Prostate gland (tissue), 2 donors: ENCODE measurements at places on chromosomes 5 and 9. TPM values are rescaled to one million over a fixed set of nuclear protein-coding genes. Genes with fewer than 3 reads are reported as not detected.

DNA sequence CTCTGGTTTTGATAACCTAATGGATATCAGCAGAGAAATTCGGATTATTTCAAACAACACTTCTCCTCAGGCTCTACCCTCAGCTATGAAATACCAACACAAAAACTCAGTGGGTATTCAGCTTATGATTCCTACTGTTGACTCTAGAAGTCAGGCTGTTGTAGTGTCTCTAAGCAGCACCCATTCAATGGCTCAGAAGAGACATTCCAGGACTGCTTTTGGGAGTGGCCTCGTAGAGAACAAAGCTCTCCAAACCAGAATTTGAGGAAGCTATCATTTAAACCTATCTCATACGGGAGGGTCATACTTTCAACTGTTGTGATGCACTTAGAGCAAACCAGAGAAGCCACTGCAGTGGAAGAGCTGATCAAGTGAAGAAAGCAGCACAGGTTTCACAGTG, 34.1 kb downstream of the ETF1 start:
- H3K4me1 ChIP-seq = peaks cover 13% of the 10 kb centered on the region
- H3K36me3 ChIP-seq = no peaks in the 10 kb centered on the region
- no peak for DNase-seq
- H3K27me3 ChIP-seq = no peaks in the 10 kb centered on the region

DNA sequence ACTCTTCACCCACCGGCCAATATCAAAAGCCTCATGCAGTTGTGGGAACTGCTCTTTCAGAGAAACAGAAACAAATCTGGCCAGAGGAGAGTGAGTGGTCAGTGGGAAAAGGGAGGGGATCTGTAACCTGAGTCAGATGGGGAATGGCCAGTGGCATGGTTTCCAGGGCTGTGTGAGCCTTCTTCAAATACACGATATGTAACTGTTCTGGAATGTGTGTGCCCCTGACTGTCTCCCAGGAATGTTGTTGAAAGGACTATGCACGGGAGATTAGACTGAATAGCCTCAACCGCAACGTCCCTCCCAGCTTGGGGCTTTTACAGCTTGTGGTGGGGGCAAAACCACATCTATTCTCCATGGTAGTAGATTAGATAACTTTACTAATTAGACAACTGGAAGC, 60.8 kb downstream of the SH3TC2 start:
- no peak for DNase-seq
- H3K4me3 ChIP-seq = no peak overlapping the region
- no peak overlapping the region for H3K27ac ChIP-seq
- H3K4me1 ChIP-seq = no peaks in the 10 kb centered on the region
- H3K27me3 ChIP-seq = no peaks in the 10 kb centered on the region

GRCh38 chr9:115204904-115205453, 87.0 kb upstream of the TNC start:
- no peak for DNase-seq
- H3K27ac ChIP-seq = no peak overlapping the region
- H3K36me3 ChIP-seq = no peaks in the 10 kb centered on the region
- H3K27me3 ChIP-seq = no peaks in the 10 kb centered on the region

DNA sequence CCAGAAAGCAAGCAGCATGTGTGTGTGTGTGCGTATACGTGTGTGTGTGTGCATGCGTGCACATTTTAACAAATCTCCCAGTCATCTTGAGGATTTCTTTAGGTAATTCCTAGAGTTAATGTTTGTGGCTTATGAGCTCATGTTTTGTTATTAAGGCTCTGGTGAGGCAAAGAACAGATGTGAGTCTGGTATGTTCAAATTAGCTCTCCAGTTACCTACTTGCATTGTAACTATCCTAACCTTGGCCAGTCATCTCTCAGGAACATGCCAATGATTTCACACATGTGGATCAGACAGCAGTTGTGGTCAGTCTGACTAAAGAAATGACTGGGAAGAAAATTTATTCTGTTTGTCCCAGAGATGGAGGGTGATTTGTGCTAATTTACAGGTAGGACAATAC, 163.1 kb downstream of the IZUMO3 start:
- H3K27ac ChIP-seq = peak overlapping the region; percentile 61
- H3K4me1 ChIP-seq = no peaks in the 10 kb centered on the region
- no peak overlapping the region for H3K4me3 ChIP-seq
- H3K36me3 ChIP-seq = no peaks in the 10 kb centered on the region

- H3K4me1 ChIP-seq = no peaks in the 10 kb centered on the region
- no peak overlapping the region for H3K4me3 ChIP-seq
- no peaks in the 10 kb centered on the region for H3K27me3 ChIP-seq
Observed at GRCh38 chr5:103112910-103113309, 7.0 kb downstream of the GIN1 start.

DNA sequence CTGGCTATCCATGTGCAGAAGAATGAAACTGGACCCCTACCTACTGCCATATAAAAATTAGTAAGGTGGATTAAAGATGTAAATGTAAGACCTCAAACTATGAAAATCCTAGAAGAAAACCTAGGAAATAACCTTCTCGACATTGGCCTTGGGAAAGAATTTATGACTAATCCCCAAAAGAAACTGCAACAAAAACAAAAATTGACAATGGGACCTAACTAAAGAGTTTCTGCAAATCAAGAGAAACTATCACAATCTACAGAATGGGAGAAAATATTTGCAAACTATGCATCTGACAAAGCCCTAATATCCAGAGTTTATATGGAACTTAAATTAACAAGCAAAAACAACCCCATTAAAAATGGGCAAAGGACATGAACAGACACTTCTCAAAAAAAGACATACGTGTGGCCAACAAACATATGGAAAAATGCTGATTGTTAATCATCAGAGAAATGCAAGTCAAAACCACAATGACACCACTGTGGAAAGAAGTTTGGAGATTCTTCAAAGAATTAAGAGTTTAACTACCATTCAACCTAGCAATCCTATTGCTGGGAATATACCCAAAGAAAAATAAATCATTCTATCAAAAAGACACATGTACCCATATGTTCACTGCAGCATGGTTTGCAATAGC, 98.5 kb downstream of the NR3C1 start:
- H3K4me3 ChIP-seq = no peak overlapping the region
- H3K27me3 ChIP-seq = no peaks in the 10 kb centered on the region
- no peak overlapping the region for H3K27ac ChIP-seq
- no peaks in the 10 kb centered on the region for H3K36me3 ChIP-seq

DNA sequence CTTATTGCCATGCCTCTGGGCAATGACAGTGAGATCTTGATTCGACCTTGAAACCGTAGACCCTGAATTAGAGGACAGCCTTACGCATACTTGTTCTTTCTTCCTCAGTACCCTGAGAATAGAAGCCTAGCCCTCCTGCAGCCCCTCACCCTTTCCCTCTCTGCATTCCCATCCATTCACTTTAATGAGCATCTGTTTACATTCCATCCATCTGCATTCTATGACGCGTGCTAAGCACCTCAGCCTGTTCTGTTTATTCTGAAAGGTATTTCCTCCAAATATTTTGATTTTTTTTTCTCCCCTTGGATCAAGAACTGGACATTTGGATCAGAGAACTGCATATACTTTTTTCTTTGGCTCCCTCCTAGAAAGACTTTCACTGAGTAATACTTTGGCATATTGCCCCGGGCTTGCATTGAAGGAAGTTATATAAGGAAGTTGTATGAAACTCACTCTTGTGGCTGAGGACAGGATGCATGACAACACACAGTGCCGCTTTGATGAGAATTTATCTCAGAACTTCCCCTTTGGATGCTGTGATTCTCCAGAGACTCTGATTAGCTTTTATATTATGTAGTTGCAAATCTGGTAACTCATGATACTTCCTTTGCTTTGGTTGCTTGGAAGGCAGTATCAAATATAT, 15.7 kb downstream of the TMEM8B start:
- H3K36me3 ChIP-seq = no peaks in the 10 kb centered on the region
- H3K4me1 ChIP-seq = no peaks in the 10 kb centered on the region
- DNase-seq = peak; percentile 83
- H3K27ac ChIP-seq = peak overlapping the region; percentile 38

DNA sequence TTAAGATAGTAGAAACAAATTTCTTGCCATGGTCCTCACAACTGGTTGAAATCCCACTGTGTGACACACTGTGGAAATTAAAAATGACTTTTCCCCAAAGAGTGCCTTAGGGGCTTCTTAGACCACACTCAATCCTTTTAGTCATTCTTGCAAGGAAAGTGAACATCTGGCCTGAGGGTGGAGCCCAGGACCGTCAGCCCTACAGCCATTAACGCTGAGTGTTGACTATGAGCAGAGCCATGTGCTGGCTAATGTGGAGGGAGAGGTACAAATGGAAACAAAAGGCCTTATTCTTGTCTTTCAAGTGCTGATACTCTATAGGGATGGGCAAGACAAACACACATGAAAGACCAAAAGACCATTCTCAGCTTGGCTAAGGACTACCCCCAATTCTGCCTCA, 456.5 kb downstream of the ZSWIM6 start:
- H3K4me1 ChIP-seq = no peaks in the 10 kb centered on the region
- H3K36me3 ChIP-seq = no peaks in the 10 kb centered on the region
- H3K27ac ChIP-seq = no peak overlapping the region
- no peak for DNase-seq

- peak overlapping the region; percentile 92 for H3K27ac ChIP-seq
- peaks cover 10% of the 10 kb centered on the region for H3K4me1 ChIP-seq
- H3K27me3 ChIP-seq = no peaks in the 10 kb centered on the region
- DNase-seq = peak; percentile 72
- H3K4me3 ChIP-seq = peak overlapping the region; percentile 29
Observed at GRCh38 chr9:91193658-91194391, 167.9 kb downstream of the AUH start.

DNA sequence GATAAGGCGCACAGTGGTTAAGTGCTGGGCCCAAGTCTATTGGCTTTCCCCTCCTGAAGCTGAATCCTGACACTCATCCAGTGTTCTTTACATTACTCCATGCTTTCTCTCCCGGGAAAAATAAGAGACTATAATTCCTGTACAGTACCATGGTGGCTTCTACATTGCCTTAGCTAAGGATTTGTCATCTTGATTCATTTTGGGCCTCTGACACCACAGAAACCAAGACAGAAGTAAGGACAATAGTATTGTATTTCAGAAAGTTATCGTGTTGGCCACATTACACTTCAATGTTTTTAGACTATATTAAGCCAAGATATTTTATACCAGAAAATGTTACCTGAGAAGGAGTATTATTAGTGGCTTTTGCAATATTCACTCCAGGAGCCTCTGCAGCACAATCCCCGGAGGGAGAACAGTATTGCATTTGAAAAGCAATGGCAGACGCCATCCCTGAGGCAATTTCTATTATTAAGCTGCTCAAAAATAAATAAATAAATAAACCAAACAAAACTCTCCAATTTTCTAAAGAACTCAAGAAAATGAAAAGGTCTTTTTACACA, 267.9 kb downstream of the ENC1 start:
- H3K36me3 ChIP-seq = no peaks in the 10 kb centered on the region
- H3K4me1 ChIP-seq = no peaks in the 10 kb centered on the region
- DNase-seq = no peak
- no peak overlapping the region for H3K27ac ChIP-seq
- no peak overlapping the region for H3K4me3 ChIP-seq

DNA sequence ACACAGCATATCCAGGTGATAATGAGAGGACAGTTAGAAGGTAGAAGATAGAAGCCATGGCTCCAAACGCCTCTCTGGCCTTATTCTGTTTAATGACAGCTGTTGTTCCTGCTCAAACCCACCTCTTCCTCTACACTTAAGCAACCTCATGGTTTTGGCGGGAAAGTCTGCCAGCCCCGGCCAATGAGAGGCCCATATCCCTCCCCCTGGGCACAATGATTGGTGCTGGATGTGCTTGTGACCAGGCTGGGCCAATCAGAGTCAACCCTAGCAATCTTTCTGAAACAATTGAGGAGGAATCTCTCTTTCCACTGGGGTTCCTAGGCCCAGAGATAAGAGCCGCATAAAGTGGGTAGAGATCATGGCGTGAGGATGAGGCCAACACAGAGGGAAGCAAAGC, 4.8 kb upstream of the GFI1B start:
- H3K4me1 ChIP-seq = no peaks in the 10 kb centered on the region
- no peaks in the 10 kb centered on the region for H3K27me3 ChIP-seq
- no peaks in the 10 kb centered on the region for H3K36me3 ChIP-seq
- no peak for DNase-seq

- H3K27ac ChIP-seq = no peak overlapping the region
- no peak overlapping the region for H3K4me3 ChIP-seq
- H3K36me3 ChIP-seq = no peaks in the 10 kb centered on the region
- peaks cover under 1% of the 10 kb centered on the region for H3K27me3 ChIP-seq
- no peaks in the 10 kb centered on the region for H3K4me1 ChIP-seq
Observed at GRCh38 chr5:84273517-84273883, 111.2 kb downstream of the EDIL3 start.

- H3K4me3 ChIP-seq = no peak overlapping the region
- no peak for DNase-seq
- no peaks in the 10 kb centered on the region for H3K4me1 ChIP-seq
- H3K36me3 ChIP-seq = no peaks in the 10 kb centered on the region
- peaks cover 6% of the 10 kb centered on the region for H3K27me3 ChIP-seq
Observed at GRCh38 chr9:135218331-135219225, 131.1 kb downstream of the OLFM1 start.

- H3K4me1 ChIP-seq = no peaks in the 10 kb centered on the region
- H3K27ac ChIP-seq = no peak overlapping the region
- H3K36me3 ChIP-seq = no peaks in the 10 kb centered on the region
- no peaks in the 10 kb centered on the region for H3K27me3 ChIP-seq
- no peak for DNase-seq
Observed at GRCh38 chr5:105836268-105836667, 1834.5 kb downstream of the EFNA5 start.

DNA sequence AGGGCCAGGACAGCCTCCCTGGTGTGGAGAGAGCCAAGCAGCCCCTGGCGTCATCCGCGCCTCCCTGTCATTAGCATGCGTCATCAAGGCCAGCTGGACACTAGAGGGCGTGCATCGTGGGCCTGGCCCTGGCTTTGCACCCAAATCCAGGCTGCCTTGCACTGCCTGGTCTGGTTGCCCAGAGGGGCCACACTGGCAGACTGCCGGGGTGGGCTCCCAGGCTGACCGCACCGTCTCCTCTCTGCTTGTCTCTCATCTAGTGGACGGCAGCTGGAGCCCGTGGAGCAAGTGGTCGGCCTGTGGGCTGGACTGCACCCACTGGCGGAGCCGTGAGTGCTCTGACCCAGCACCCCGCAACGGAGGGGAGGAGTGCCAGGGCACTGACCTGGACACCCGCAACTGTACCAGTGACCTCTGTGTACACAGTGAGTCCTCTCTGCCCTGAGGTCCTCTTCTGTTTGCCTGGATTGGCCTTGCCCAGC, 29.0 kb downstream of the HK3 start:
- H3K27me3 ChIP-seq = peaks cover 3% of the 10 kb centered on the region
- no peak for DNase-seq
- H3K27ac ChIP-seq = no peak overlapping the region
- H3K4me3 ChIP-seq = no peak overlapping the region

DNA sequence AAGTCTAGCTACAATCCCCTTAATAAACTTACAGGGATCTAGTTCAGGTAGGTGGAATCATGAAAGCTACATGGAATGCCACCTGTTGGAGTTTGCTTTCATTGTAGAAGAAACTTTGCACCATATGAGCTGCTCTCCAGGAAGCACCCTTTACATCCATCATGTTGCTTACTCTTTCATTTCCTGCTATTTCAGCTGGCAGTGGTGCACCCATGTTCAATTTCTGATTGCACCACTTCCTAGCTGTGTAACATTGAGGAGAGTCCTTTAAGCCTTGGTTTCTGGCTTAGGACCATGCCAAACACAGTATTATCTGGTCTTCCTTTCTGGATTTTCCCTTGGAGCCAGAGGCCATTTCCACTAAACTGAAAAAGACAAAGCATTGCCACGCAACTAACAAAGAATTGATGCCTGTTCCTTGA, 123.3 kb upstream of the SLC12A2 start:
- H3K27ac ChIP-seq = no peak overlapping the region
- DNase-seq = no peak
- H3K36me3 ChIP-seq = no peaks in the 10 kb centered on the region
- no peaks in the 10 kb centered on the region for H3K4me1 ChIP-seq
- no peak overlapping the region for H3K4me3 ChIP-seq

Gene PCDHGA8
- 1.1 TPM for total RNA-seq

Gene GPR150
- total RNA-seq = 0.51 TPM

Gene SV2C
- 0.28 TPM for total RNA-seq

Gene RORB
- 1.4 TPM for total RNA-seq

Gene PPP2R2B
- total RNA-seq = 2.6 TPM
